ENCODE measurements at places on chromosomes 1 and 21.

DNA sequence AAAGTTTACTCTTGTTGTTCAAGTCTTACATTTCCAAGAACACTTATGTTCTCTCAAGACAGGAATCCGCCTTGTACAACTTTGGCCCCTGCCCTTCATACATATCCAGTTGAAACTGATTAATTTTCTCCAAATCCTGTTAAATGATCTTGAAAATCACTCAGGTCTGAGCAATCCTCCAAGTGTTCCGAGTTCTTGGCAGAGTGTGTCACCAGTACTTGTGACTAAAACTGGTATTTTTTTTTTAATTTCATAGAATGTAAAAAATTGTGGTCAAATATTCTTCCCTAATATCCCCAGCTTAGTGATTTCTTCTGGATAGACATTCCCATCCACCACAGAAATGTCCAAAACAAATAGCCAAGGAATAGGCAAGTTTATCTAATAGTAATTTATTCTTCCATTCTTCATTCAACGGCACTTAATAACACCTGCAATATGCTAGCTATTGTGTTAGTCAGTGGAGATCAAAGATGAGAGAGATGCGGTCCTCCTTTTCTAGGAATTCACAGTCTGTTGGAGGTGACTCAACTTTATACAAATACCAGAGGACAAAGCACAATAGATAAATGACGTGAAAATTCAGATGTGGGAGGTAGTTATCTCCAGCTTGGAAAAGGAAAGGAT, 71.4 kb downstream of the DIRAS3 start:
- no peak for DNase-seq

GRCh38 chr1:50126927-50127715, 18.4 kb downstream of the ELAVL4 start:
- no peak for DNase-seq

DNA sequence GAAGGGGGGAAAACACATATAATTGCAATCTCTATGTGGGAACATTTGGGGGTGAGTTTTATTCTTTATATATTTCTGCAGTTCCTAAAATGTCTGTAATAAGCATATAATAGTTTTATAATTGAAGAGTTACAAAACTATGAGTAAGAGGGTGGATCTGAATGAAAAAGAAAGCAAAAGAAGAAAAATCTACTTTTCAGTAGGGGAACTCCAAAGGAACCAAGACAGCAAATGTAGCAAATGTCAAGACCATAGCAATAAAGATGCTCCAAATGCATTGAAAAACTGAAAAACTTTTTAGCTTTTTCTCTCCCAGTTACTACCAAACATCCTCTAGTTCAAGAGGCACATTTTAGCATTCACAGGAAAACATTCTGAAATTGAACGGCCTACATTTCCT, 434.8 kb downstream of the LMO4 start:
- DNase-seq, result no peak

GRCh38 chr1:86155807-86156565, 586 bp downstream of the COL24A1 start:
- DNase-seq, result no peak

GRCh38 chr1:156623946-156624813, 5.0 kb downstream of the HAPLN2 start:
- DNase-seq, result peak; percentile 41

DNA sequence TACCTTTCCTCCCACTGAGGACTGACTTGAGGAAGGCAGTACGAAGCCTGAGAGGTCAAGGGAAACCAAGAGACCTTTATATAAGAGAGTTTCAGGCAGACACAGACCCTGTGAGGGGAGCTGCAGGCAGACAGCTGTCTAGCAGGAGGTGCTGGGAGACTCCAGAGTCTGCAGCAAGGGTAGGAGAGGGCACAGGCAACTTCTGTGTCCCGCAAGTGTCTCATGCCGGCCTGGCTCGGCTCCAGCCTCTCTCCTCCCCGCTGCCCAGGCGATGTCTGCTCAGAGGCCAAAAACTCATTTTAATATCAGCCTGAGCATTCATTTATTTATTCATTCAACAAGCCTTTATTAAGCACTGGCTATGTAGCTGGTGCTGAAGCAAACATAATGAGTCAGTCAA, 83.0 kb downstream of the KIRREL1 start:
- no peak for DNase-seq
